Activated naive CD8-positive, alpha-beta T cell treated with anti-CD3 and anti-CD28 coated beads for 36 hours (primary cell): ENCODE measurements at places on chromosomes 13 and 19. TPM values are rescaled to one million over a fixed set of nuclear protein-coding genes. Genes with fewer than 3 reads are reported as not detected.
A peak's percentile ranks its signal among the peaks of the same experiment; 100 is the strongest.

DNA sequence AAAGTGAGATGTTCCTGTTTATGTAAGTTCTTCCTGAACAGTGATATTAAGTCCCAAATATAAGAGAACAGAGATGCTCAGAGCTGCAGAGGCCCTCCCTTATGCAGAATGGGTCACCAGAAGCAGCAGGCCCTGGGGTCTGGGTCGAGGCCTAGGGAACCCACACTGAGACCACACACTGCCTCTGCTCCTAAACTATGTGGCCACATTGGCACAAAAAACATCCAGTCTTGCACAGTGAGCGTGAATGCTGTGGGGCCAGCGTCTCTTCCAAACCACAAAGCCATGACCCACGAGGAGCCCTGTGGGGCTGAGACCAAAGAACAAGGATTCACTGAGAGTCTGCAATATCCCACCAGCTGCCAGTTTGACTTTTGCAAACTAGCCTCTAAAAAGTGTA, 23.6 kb downstream of the PROZ start:
- H3K4me1 ChIP-seq: peaks cover 16% of the 10 kb centered on the region
- no peaks in the 10 kb centered on the region for H3K27me3 ChIP-seq
- H3K4me3 ChIP-seq: no peak overlapping the region
- peaks cover 33% of the 10 kb centered on the region for H3K36me3 ChIP-seq
- DNase-seq: no peak

GRCh38 chr19:5903624-5904351, at the start of gene NDUFA11:
TSS of gene NDUFA11 (minus strand) at chr19:5903790. CDS start at chr19:5903708, 82 bp downstream.
- peak within 1 kb of the TSS; percentile 98 for H3K4me3 ChIP-seq
- H3K4me1 ChIP-seq: peaks cover 35% of the 10 kb centered on the region
- peak; percentile 96 for DNase-seq
- peaks cover 25% of the 10 kb centered on the region for H3K36me3 ChIP-seq
- H3K27ac ChIP-seq: peak within 1 kb of the TSS; percentile 99

DNA sequence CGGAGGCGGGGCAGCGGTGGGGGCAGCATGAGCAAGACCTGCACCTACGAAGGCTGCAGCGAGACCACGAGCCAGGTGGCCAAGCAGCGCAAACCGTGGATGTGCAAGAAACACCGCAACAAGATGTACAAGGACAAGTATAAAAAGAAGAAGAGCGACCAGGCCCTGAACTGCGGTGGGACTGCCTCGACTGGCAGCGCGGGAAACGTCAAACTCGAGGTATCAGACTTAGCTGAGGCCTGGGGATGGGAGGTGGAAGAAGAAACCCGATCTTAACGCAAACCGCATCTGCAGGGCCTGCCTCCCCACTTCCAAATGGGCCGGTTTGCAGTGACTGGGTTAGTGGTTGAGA, 693 bp downstream of the RFXAP start:
- no peaks in the 10 kb centered on the region for H3K27me3 ChIP-seq
- DNase-seq: peak; percentile 40
- H3K4me3 ChIP-seq: peak overlapping the region; percentile 90
- H3K27ac ChIP-seq: peak overlapping the region; percentile 95
- H3K4me1 ChIP-seq: peaks cover 54% of the 10 kb centered on the region

DNA sequence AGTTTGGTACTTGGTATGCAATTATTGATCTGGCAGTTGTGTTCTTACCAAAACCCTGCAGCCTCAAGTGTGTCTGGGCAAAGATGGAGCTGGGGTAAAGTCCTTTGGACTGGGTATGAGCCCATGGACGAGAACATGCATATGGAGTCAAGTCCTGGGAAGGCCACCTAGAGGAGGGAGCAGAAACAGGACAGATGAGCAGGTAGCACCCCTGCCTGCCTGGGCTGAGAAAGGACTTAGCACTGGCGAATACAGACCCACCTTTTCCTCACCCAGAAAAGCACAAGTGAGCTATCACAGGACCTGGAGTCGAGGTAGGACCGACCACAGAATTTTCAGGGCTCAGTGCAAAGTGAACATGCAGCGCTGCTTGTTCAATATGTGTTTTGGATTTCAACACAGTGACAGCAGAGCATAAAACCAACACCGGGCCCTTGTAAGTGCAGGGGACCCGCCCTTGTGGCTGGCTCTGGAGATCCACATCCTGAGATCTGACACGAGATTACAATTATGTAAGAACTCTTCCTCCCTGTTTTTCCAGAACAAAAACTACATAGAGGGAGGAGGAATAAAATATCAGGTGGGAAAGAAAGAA, 25.9 kb downstream of the IGFL2 start:
- DNase-seq: no peak
- H3K4me3 ChIP-seq: no peak overlapping the region
- no peaks in the 10 kb centered on the region for H3K4me1 ChIP-seq
- peaks cover 72% of the 10 kb centered on the region for H3K27me3 ChIP-seq
- H3K36me3 ChIP-seq: peaks cover 1% of the 10 kb centered on the region

Gene SCN1B
- 0.45 TPM for total RNA-seq

Gene METTL21C
- not detected for total RNA-seq

GRCh38 chr13:57629821-57630235, 1.7 kb upstream of the PCDH17 start:
- no peak overlapping the region for H3K27ac ChIP-seq
- H3K36me3 ChIP-seq: peaks cover 19% of the 10 kb centered on the region
- peak; percentile 35 for DNase-seq
- H3K27me3 ChIP-seq: peaks cover 80% of the 10 kb centered on the region
- H3K4me3 ChIP-seq: peak overlapping the region; percentile 67

Gene AMH
- total RNA-seq: 10.0 TPM

- H3K36me3 ChIP-seq: no peaks in the 10 kb centered on the region
- no peak overlapping the region for H3K4me3 ChIP-seq
- no peaks in the 10 kb centered on the region for H3K27me3 ChIP-seq
- no peak overlapping the region for H3K27ac ChIP-seq
- H3K4me1 ChIP-seq: no peaks in the 10 kb centered on the region
Measured at GRCh38 chr13:80504453-80504852, 163.5 kb upstream of the SPRY2 start.

DNA sequence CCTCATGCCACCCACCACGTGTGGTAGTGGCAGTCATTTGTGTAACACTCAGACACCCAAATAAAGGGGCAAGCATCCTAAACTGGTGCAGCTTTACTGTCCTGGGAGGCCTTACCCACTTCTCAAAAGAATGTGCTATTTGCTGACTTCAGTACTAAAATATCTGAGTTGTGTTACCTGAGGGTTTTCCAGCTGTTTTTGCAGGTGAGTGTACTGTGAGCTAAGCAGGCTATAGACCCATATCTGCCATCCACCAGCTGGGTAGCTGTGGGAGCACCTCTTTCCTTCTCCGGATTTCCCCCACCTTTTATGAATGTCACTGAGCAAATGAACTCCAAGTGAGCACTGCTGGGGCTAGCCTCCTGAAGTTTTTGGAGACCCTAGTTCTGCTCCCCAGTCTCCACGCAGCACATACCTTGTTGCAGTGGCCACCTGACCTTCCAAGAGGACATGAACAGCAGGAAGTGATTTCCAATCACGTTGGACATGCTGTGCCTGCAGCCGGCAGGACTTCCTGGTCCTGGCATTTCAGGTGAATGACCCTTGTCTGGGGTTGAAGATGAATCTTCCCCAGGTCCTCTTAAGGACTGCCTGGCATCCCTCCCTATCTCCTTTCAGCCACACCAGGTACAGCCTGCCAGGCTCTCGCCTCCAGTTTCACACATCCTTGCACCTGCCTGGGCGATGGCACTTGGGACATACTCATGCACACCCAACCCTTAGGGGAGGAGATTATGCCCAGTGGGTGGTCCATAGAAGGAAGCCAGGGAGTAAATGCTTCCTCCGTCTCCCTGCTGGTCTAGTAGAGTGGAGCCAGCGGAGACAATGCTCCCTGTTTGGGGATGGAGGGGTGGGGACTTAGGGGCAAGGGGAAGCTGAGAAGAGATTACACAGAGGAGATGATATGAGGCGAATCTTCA, 109.5 kb upstream of the SPATA13 start:
- H3K4me1 ChIP-seq: peaks cover 8% of the 10 kb centered on the region
- peaks cover 7% of the 10 kb centered on the region for H3K36me3 ChIP-seq
- H3K4me3 ChIP-seq: no peak overlapping the region
- no peaks in the 10 kb centered on the region for H3K27me3 ChIP-seq

Gene ZNF229
- 4.5 TPM for total RNA-seq

Gene GPC6
- not detected for total RNA-seq

Gene ONECUT3
- not detected for total RNA-seq

Gene ATCAY
- not detected for total RNA-seq

GRCh38 chr19:33252971-33253370, 27.3 kb upstream of the SLC7A10 start:
- no peak overlapping the region for H3K27ac ChIP-seq
- DNase-seq: no peak
- no peaks in the 10 kb centered on the region for H3K4me1 ChIP-seq
- no peak overlapping the region for H3K4me3 ChIP-seq
- no peaks in the 10 kb centered on the region for H3K36me3 ChIP-seq

DNA sequence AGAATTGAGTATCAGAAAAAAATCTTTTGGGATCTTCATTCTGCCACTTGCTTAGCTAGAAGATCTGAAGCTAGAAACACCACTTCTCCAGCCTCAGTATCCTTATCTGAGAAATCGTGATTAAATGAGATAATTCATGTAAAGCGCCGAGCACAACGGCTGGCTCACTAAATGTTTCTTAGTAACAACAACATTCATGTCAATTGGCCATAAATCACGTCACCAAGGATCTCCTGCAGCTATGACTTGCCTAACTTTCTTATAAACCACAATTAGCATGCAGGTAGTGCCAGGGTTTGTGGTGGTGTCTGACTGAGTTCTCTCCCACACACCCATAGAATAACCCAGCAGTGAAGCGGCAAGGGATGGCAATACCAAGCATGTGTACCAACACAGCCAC, 501.3 kb downstream of the EFNB2 start:
- H3K36me3 ChIP-seq: no peaks in the 10 kb centered on the region
- H3K4me1 ChIP-seq: no peaks in the 10 kb centered on the region
- H3K27me3 ChIP-seq: peaks cover 8% of the 10 kb centered on the region
- no peak for DNase-seq

Gene CBARP
- 0.46 TPM for total RNA-seq

Gene LILRA6
- not detected for total RNA-seq

DNA sequence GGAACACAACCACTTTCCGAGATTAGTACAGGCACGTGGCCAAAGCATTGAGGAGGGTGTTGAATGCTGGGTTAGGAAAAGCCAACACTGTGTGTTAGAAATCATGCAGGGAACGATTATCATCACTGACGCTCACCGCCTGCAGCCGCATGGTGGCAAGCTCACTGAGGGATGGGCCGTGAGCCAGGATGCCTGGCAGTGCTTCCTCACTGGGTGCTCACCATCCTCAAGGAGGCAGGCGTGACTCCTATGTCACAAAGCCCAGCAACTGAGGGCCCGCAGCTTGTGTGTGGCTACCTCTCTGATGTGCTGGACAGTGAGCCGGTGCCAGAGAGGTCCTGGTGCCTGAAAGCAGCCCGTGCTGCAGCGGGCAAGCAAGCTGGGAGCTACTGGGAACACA, 30.4 kb upstream of the TIMM44 start:
- no peaks in the 10 kb centered on the region for H3K4me1 ChIP-seq
- no peaks in the 10 kb centered on the region for H3K27me3 ChIP-seq
- peaks cover 4% of the 10 kb centered on the region for H3K36me3 ChIP-seq
- H3K27ac ChIP-seq: no peak overlapping the region
- no peak for DNase-seq

DNA sequence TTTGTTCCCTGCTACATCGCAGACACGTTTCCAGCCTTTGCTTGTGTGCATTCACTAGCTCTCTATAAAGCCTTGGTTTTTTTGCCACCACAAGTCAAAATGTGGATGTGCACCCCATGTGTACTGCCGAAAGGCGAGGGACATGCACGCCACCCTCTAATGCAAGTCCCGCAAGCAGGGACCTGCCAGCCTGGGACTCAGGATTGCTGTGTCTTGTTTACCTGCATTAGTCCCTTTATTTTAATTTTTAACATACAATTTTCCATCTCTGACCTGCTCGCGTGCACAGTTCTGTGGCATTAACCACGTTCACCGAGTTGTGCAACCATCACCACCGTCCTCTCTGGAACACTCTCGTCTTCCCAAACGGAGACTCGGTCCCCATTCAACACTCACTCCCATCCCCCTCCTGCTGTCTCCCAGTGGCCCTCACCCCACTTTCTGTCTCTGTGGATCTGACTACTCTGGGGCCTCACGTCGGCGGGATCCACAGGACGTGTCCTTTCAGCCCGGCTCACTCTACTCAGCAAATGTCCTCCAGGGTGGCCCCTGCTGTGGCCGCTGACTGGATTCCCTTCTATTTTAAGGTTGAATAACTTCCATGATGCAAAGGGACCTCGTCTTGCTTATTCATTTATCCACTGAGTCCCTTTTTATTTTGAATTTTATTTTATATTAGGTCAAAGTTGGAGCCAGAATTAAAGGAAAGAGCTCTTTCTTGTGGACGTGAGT, 58.4 kb downstream of the RASA3 start:
- H3K4me1 ChIP-seq: peaks cover 30% of the 10 kb centered on the region
- no peak overlapping the region for H3K4me3 ChIP-seq
- peaks cover 23% of the 10 kb centered on the region for H3K36me3 ChIP-seq
- no peak for DNase-seq

Gene MARK4
- total RNA-seq: 14.9 TPM

DNA sequence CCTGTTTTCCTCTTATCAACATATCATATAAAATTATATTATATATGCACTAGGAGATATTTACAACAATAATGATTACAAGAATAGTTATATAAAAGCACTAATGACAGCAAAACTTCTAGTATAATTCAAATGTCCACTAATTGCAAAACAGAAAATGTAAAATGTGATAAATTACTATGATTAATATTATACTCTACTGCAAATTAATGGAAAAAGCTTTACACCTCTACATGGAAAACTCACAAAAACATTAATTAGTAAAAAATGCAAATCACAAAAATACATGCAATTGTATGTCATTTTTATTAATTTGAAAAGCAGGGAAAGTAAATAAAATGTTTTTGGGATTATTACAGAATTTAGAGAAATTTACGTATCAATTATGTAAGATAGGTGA, 681.0 kb upstream of the PCDH20 start:
- H3K27me3 ChIP-seq: no peaks in the 10 kb centered on the region
- no peaks in the 10 kb centered on the region for H3K4me1 ChIP-seq
- H3K36me3 ChIP-seq: no peaks in the 10 kb centered on the region
- DNase-seq: no peak

DNA sequence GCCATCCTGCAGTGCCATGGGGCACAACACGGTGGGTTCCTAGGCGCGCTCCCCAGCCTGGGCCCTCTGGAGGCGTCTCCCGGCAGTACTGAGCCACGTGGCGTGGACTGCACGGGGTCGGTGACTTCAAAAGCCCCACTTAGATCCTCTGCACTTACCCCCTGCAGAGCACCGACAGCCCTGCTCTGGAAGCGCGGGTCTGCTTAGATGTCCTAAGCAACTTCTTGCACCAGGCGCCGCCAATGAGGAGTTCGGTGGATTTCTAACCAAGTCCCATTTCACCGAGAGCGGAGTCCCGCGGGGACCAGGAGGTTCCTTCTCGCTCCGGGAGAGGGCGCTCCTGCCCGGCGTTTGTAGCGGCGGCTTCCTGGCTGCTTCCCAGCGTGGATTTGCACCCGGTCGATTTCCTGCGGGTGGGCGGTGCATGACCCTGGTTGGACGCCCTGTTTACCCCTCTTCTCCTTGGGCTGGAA, 25.2 kb upstream of the ZNF845 start:
- no peak overlapping the region for H3K27ac ChIP-seq
- peak; percentile 23 for DNase-seq
- peaks cover 6% of the 10 kb centered on the region for H3K36me3 ChIP-seq
- peaks cover 51% of the 10 kb centered on the region for H3K27me3 ChIP-seq

Gene ZNF570
- 4.2 TPM for total RNA-seq
